ENCODE measurements at places on chromosomes 16 and 17. TPM values are rescaled to one million over a fixed set of nuclear protein-coding genes. Genes with fewer than 3 reads are reported as not detected.

CDH13 gene
- total RNA-seq, result 25.7 TPM

GRCh38 chr16:30470632-30470995 lies 1.9 kb upstream of the ITGAL start:
- no peak for DNase-seq

ATP6V0C gene
- total RNA-seq, result 10.6 TPM

PDE6G gene
- not detected for total RNA-seq

SLC13A2 gene
- not detected for total RNA-seq

- no peak for DNase-seq
Observed at GRCh38 chr16:8581831-8582580, 8.3 kb downstream of the TMEM114 start.

DNA sequence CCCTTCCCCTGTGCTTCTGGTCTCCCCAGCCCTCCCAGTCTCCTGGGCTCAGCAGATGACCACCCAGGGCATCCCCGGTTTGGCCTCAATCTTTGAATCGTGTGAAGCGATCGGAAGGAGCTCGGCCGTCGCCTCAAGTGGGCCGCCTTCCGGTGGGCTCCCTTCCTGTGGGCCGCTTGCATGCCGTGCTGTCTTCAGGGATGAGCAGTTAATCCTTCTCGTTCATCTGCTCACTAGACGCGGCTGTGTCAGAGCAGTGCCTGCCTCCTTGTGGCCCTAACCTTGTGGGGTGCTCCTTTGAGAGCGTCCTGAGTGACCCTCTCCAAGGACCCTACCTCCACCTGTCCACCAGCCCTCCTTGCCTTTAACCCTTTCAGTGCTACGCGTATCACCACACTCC lies 40.4 kb downstream of the BAIAP2 start:
- DNase-seq, result no peak

- no peak for DNase-seq
Observed at GRCh38 chr16:78274771-78275170, 175.3 kb downstream of the WWOX start.

GRCh38 chr16:67516296-67517154 lies 12.1 kb upstream of the RIPOR1 start:
- DNase-seq, result no peak

DNA sequence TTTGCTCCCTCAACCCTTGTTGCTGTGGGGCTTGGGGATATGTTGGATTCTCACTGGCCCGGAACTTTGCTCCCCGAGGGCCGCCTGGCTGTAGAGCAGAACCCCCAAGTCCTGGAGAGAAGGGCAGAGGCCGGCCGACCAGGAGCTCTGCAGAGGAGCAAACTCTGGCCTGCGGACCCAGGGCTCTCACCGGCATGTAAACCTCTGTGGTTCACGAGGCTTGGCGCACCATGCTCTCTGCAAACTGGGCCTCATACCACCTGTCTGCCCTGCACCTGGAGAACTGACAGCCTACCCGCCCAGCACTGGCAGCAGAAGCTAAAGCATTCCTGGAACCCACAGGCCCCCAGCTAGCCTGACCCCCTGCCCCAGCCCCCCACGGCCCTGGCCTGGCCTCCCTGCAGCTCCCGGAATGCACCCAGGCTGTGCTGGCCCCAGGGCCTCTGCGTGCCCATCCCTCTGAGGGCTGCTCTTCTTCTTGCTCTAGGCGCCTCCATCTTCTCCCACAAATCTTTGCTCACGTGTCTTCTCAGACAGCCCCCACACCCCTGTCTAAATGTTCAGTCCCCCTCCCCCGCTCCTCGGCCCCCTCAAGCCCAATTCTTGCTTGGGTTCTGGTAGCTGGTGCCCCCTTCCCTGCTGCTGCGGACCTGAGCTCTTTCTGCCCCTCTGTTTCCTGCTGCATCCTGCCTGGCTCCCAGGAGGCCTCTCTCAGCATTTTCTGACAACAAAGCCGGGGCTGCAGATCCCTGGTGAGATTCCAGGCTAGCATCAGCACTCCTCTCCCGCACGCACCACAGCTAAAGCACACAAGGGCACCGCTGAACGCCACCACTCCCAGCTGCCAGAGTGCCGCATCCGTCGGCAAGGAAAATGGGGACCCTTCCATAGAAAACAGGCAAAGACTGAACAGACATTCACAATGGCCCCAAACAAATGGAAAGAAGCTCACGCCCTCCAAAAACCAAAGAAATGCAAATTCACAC lies 23.3 kb downstream of the ACTG1 start:
- DNase-seq, result no peak

DNA sequence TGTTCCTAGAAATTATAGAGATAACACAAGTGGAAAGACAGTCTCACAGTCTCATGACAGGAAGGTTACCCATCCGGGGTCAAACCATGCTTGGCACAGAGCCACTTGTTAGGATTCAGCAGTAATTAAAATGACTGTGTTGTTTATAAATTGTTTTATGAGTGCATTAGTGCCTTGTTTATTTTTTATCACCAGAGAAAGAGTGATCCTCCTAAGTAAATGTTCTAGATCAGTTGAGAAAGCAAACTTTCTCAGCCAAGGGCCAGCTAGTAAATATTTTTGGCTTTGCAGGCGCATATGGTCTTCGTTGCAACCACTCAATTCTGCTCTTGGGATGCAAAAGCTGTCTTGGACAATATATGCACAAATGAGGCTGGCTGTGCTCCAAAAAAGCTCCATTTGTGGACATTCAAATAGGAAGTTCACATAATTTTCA lies 253.9 kb upstream of the CACNG5 start:
- no peak for DNase-seq

GSPT1 gene
- total RNA-seq, result 59.9 TPM

DNA sequence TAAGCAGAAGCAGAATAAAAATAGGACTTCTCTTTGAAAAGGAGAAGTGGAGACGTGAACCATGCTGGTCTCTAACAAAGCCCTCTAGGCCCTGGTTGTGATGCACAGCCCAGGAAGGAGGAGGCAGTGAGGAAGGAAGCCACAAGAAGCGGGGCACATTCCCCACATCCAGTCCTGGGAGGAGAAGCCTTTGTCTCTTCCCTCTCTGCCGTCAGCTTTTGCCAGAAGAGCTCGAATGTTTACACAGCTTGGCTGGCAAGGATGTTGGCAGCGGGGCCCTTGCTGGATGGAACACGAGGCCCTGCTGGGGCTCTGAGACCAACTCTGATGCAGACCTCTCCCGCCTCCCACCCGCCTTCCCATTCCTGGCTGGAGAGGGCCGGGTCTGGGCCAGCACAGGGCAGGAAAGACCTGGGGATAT lies 91.3 kb downstream of the MAF start:
- peak; percentile 30 for DNase-seq

- no peak for DNase-seq
Observed at GRCh38 chr17:60256174-60256573, 106.4 kb downstream of the CA4 start.

CDH8 gene
- 39.9 TPM for total RNA-seq

GRCh38 chr17:2387086-2388019 lies 13.5 kb downstream of the MNT start:
- DNase-seq, result no peak

TAT gene
- total RNA-seq, result not detected

HOXB7 gene
- total RNA-seq, result not detected

GRCh38 chr17:72591289-72592241 lies 470.7 kb downstream of the SOX9 start:
- no peak for DNase-seq

KIF2B gene
- total RNA-seq, result not detected

- no peak for DNase-seq
Observed at GRCh38 chr17:19411631-19412030, 599 bp downstream of the RNF112 start.

CETP gene
- total RNA-seq, result 0.82 TPM
